ENCODE measurements at places on chromosomes 16 and 17.

DNA sequence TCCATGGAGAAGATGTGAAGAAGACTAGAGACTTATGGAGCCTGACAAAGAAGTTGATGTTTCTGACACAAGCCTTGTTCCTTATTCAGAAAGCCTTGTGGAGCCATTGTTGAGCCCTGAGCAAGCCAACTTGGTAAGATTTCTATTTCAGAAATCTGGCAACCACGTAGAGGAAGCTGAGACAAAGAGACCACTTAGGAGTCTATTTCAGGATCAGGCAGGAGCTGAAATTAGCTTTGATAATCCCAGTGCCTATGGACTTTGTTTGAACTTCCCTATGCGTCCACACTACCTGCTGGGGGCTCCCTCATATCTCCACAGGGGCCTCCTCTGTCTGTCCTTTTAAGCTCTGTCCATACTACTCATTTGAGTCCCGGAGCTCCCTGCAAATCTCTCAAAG lies 540.0 kb upstream of the GOT2 start:
- DNase-seq = no peak

- DNase-seq = no peak
Observed at GRCh38 chr17:15920758-15921239, 24.1 kb upstream of the ADORA2B start.

DNA sequence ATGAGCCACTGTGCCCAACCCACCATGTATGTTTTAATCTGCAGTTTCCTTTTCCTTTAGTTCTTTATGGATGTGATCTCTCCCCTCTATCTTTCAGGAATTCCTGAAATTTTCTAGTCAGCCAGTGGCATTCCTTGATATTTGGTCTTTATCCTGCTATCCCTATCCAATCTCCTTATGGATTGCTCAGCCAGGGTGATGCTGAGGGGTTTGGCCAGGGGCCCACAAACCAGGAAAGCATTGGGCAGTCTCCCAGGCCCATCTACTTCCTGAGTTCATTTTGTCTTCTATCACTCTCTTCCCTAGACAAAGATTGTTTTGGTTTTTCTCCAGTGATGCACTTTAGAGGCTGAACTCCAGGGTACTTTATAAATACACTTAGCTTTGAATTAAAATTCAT lies 115.9 kb downstream of the KATNIP start:
- DNase-seq = no peak

DNA sequence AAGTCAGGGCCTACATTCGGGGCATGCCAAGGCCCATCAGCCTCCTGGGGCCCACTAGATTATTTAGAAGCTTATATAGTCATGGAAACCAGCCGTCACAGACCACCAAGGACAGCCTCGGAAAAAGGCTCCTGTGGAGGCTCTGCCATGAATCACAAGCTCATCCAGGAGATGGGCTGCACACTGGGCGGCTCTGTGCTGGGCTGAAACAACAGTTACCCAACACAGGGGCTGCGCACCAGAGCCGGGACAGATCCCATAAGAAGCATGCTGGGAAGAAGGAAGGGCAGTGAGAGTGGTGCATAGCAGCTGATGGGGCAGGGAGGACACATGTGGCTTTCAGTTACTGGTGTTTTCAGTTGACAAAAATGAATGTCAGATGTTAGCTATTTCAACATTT lies 67.7 kb upstream of the GSG1L start:
- DNase-seq = no peak

DNA sequence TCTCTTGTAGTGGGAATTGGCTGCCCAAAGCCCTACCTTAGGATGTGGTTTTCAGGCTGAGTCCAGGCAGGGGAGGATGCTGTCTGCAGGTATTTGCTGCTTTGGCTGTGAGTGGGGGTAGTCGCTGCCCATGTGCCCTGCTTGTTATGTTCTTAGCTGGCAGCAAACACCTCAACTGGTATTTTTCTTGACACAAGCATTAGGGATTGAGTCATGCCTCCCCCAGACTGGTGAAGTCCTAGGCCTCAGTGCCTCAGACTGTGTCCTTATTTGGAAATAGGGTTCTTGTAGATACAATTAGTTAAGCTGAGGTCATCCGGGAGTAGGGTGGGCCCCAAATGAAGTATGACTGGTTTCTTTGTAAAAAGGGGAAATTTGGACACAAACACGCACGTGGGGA lies 808.3 kb upstream of the EEF2KMT start:
- no peak for DNase-seq

DNA sequence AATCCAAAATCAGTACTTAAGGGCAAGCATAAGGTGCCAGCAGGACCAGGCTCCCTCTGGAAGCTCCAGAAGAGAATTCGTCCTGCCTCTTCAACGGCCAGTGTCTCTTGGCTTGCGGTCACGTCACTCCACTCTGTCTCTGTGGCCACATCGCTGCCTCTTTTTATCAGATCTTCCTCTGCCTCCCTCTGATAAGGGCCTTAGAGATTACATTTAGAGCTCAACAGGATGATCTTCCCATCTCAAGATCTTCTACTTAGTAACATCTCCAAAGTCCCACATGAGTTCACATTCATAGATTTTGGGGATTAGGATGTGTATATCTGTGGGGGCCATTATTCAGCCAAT lies 16.9 kb downstream of the MPG start:
- DNase-seq = no peak

- DNase-seq = no peak
Observed at GRCh38 chr17:14605267-14605599, 304.4 kb downstream of the HS3ST3B1 start.

GRCh38 chr16:89595330-89596060 lies 17.9 kb upstream of the DPEP1 start:
- DNase-seq = no peak

DNA sequence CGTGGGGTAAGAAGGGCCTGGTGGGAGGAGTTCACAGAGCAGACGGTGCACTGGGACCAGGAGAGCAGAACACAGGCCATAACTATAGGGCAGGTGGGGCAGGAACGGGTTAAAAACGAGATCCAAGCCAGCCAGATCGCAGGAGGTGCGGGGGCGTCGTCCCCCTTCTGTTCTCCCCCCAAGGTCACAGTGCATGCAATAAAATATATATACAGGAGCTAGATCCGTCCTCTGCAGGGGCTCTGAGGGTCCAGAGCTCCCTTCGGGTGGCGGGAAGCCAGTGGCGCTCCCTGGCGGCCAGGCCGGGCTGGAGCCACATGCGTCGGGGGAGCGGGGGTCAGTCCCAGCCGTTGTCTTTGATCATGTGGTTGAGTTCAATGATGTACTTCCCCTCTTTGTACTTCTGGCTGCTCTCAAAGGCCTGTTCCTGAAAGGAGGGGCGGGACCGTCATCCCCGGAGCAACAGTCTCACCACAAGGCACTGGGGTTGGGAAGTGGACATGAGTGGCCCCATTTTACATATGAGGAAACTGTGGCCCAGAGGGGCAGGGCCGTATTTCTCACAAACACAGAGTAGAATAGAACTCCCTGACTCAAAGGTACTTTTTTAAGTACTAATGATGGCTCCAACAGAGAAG lies 768 bp upstream of the TBX6 start:
- DNase-seq = peak; percentile 35

DNA sequence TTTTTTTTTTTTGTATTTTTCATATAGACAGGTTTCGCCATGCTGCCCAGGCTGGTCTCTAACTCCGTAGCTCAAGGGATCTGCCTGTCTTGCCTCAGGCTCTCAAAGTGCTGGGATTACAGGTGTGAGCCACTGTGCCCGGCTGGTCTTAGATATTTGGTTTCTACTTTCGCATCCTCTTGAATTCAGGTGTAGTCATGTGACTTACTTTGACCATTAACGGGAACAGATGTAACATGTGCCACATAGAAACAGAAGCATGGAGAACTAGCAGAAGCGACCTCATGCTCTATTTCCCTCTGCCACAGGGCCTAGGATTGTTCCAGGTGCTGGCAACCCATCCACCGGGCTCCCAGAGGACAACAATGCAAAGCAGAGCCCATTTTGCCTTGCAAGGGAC lies 166.6 kb downstream of the CYLD start:
- DNase-seq = no peak

- no peak for DNase-seq
Observed at GRCh38 chr16:69440250-69440649, 15.8 kb downstream of the CYB5B start.

DNA sequence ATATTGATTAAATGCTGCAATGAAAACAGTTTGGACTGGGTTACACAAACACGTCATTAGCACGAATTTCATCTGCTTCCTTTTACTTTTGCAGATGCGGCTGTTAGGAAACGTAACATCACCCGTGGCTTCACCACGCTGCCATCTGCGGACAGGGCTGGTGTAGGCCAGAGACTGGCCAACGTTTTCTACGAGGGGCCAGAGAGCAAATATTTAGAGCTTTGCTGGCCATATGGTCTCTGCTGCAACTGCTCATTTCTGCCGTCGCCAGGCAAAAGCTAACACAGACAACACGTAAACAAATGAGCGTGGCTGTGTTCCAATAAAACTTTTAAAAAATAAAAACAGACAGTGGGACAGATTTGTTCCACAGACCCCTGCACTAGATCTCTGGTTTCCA lies 96.6 kb downstream of the ENGASE start:
- DNase-seq = no peak

DNA sequence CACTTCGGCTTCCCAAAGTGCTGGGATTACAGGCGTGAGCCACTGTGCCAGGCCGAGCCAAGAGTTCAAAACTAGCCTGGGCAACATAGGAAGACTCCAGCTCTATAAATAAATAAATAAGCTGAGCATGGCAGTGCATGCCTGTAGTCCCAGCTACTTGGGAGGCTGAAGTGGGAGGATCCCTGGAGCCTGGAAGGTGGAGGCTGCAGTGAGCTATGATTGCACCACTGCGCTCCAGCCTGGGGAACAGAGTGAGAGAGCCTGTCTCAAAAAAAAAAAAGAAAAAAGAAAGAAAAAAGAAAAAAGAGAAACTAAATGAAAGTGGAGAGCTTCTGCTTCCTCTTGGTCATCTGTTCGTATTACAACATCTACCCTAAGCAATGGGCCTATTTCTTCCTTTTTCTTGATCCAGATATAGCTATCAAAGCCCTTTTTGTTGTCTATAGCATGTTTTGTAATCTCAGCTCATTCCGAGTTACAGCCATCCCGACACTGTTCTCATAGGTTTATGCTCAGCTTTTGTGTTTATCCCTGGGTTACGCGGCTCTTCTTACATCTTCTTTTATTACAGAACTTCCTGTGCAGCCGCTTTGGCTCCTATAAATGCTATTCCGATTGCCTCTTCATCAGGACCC lies 14.1 kb upstream of the MAPK3 start:
- DNase-seq = no peak

DNA sequence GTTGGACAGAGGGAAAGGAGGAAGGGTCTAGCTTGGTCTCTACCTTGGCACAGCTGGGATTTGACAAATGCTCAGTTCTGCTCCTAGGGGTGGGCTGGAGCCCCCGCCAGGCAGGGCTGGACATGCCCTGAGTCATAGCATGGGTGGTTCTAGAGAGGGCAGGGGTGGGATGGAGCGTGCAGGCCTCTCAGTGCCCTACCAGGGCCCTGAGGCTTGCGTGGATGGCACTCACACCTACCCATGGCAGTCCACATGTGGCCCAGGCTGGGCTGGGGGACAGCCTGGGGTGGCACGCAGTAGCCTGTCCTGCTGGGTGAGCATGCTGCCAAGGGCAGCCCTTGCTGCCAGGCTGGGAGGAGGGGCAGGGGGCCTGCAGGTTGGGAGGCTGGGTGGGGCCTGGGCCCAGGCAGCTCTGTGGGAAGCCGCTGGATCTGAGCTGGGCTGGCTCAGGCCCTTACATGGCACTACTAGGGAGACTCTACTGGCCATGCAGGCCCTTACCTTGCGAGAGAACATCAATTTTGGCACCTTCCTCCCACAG lies 11.2 kb downstream of the DOC2B start:
- no peak for DNase-seq

- DNase-seq = peak; percentile 72
Observed at GRCh38 chr17:29111816-29112499, 68.2 kb downstream of the MYO18A start.

- no peak for DNase-seq
Observed at GRCh38 chr17:80955671-80956280, 35.9 kb upstream of the CHMP6 start.

DNA sequence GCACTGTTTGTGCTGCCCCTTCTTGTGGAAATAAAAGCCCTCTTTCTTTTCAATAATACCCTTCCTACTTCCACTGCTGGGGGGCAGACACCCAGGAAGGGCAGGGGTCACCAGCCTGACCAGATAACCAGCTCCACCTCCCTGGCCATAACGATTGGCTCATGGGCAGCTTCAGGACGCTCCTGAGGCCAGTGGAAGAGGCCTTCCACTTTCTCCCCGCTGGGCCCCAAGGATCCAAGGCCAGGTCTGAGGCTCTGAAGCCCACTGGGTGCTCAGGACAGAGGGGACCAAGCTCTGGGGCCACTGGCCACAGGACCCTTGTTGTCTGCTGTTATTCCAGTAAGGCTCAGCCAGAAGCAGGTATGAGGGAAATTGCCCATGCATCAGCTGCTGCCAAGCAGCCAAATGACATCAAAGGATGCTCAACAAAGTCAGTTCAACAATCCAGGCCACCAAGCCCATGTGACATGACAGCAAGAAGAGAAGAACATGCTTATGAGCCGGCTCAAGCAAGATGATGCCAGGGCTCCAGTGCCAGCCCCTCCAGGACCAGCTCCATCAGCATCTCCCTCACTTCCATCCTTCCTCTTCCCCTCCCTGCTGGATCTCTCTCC lies 238.8 kb downstream of the ZNF423 start:
- DNase-seq = no peak

DNA sequence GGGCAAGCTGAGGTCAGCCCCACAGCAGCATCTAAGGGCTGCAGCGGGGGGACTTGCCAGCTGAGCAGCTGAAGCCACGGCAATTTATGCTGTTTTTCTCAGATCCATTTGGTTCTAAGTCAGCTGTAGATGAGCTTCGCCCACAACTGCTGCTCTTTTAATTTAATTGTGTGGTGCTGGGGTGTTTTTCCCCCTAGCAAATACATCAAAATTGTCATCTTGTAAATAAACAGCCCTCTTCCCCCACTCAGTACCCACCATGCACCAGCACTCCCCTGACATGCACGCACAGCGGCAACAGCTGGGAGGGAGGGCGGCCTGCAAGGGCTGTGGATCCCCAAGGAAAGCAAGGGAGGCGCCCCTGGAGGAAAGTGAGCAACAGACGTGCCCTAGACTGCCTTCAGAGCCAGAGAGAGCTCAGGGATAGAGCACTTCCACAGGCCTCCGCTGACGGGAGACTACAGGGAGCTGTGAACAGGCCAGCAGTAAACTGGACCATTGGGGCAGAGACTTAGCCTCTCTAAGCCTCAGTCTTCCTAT lies 149.5 kb downstream of the TMEM132E start:
- DNase-seq = no peak

Measured in activated CD4-positive, alpha-beta T cell treated with anti-CD3 and anti-CD28 coated beads for 4 hours (primary cell).